EL (cell line): ENCODE measurements at places on chromosomes 12 and 14.

- no peak for DNase-seq
Observed at GRCh38 chr12:67137256-67137655, 131.9 kb upstream of the CAND1 start.

GRCh38 chr14:90137807-90138206 lies 76.0 kb downstream of the KCNK13 start:
- DNase-seq, result peak; percentile 54

- DNase-seq, result no peak
Observed at GRCh38 chr12:38898001-38898684, 7.2 kb downstream of the CPNE8 start.

- DNase-seq, result no peak
Observed at GRCh38 chr12:132171293-132171967, 27.2 kb downstream of the NOC4L start.

GRCh38 chr12:21169878-21170472 lies 39.0 kb downstream of the SLCO1B1 start:
- peak; percentile 41 for DNase-seq

GRCh38 chr14:79369359-79370332 lies 841.7 kb downstream of the DIO2 start:
- DNase-seq, result peak; percentile 95

DNA sequence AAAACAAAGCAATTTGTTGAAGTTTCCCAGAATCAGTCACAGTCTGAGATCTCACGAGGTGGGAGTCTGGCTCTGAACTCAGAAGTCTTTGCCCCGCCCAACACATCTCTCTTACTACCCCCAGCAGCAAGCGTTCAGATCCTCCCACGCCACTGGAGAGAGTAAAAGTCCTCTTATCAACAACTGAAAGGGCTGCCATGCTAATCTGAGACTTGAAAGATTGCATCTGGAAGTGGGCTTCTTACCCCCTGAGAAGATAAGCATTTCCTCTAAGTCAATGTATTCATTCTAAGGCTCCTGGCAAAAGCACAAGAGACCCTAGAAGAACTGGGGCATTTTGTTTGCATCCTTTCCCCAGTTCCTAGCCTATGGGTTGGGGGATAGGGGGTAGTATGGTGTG lies 34.1 kb upstream of the STON2 start:
- no peak for DNase-seq

GRCh38 chr12:113647048-113647447 lies 175.4 kb upstream of the LHX5 start:
- no peak for DNase-seq

GRCh38 chr12:60265741-60266140 lies 669.9 kb downstream of the SLC16A7 start:
- DNase-seq, result no peak

DNA sequence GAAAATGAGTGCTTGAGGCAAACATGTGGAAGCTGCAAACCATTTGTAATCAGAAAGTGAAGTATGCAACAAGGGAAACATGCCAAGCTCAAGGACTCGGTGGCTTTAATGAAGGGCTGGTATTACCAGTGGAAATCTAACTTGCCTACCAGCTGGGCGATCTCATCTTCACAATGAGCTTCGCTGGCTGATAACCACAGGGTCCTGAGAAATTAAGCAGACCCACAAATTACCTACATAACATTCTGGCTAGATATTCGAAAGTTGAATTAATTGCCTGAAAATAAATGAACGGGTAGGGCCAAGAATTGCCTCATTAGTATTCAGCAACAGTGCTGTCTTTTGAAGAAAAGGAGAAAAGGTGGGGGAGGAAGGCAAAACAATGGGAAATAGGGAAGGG lies 439.4 kb downstream of the PDZRN4 start:
- no peak for DNase-seq

GRCh38 chr12:4663971-4664505 lies 15.1 kb downstream of the NDUFA9 start:
- DNase-seq, result peak; percentile 79

- no peak for DNase-seq
Observed at GRCh38 chr14:103811189-103811588, 36.2 kb downstream of the PPP1R13B start.

GRCh38 chr12:49066120-49066519 lies 3.7 kb downstream of the RHEBL1 start:
- no peak for DNase-seq

DNA sequence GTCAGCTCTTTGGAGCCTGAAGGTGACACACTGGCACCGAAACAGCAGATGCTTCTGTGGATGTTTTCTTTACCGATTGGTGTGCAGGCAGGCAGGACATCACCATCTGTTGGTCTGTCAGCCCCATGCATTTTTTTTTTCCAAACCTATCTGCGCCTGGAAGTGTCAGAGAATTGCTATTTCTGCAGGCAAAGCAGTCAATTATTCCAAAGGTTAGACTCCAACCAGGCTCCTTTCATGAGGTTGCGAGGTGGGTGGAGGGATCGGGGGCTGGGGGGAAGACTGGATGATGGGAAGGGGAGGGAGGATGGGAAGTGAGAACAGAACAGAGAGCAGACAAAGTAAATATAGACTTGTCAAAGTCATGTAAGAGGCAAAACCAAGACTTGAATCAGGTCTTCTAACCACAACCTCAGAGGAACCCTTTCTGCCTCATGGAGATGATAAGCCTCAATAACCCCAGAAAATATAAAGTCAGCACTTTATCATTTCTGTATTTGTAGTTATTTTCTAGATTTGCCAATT lies 117.7 kb downstream of the OTOGL start:
- no peak for DNase-seq

GRCh38 chr12:17206553-17206952 lies 600.6 kb upstream of the LMO3 start:
- no peak for DNase-seq

- DNase-seq, result no peak
Observed at GRCh38 chr14:75675265-75675960, 14.4 kb downstream of the TTLL5 start.

DNA sequence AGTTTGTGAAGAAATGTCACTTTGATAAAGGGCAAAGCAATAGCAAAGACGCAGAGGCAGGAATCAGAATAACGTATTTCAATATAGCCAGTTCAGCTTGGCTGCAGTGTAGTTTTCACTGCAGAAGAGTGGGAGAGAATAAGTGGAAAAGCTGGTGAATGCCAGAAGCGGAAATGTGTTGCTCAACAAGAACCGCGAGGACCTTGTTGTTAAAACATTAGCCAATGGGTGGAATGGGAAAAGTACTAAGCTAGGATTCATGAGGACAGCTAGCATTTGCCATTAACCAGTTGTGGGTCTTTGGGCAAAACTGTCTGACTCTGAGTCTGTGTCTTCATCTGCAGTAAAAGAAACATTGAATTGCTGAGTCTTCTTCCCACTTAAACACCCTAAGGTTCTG lies 292.9 kb upstream of the GRIP1 start:
- no peak for DNase-seq

GRCh38 chr12:20477672-20478071 lies 109.3 kb downstream of the PDE3A start:
- no peak for DNase-seq

- no peak for DNase-seq
Observed at GRCh38 chr12:15001733-15002382, 29.0 kb downstream of the PDE6H start.

- DNase-seq, result peak; percentile 19
Observed at GRCh38 chr14:67357969-67358354, 1.6 kb downstream of the ATP6V1D start.

DNA sequence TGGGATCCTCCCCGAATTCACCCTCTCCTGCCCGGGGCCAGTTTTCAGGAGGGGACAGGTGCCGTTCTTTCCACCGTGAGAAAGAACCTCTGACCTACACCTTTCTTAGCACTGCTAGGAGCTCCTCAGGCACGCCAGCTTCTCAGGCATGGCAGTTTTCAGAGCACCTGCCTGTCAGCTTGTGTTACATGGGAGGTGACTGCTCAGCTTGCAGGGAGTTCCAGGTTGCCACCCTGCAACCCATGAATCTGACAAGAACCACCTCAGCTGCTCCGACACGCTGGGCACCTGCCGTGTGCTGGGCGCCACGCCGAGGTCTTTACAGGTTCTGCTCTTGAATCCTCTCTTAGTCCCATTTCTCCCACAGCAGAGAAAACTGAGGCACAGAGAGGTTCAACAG lies 12.9 kb downstream of the BRI3BP start:
- no peak for DNase-seq

GRCh38 chr12:39541471-39541870 lies 78.1 kb downstream of the ABCD2 start:
- no peak for DNase-seq

DNA sequence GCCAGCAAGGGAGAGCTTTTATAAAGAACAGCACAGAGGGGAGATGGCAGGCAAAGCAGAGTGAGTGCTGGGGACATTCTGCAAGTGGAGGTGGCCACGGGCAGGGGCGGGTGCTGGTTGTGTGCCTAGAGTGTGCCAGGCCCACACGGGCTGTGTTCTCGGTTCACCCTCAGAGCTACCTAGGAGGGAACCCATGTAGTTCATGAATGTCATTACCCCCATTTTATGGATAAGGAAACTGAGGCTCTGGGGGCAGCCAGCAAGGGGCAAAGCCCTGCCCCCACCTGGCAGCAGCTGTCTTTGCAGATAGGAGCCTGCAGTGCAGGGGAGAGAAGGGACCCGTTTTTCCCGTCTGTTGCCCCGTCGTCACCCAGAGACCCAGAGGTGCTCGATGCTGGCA lies 85.2 kb upstream of the NCOR2 start:
- no peak for DNase-seq

DNA sequence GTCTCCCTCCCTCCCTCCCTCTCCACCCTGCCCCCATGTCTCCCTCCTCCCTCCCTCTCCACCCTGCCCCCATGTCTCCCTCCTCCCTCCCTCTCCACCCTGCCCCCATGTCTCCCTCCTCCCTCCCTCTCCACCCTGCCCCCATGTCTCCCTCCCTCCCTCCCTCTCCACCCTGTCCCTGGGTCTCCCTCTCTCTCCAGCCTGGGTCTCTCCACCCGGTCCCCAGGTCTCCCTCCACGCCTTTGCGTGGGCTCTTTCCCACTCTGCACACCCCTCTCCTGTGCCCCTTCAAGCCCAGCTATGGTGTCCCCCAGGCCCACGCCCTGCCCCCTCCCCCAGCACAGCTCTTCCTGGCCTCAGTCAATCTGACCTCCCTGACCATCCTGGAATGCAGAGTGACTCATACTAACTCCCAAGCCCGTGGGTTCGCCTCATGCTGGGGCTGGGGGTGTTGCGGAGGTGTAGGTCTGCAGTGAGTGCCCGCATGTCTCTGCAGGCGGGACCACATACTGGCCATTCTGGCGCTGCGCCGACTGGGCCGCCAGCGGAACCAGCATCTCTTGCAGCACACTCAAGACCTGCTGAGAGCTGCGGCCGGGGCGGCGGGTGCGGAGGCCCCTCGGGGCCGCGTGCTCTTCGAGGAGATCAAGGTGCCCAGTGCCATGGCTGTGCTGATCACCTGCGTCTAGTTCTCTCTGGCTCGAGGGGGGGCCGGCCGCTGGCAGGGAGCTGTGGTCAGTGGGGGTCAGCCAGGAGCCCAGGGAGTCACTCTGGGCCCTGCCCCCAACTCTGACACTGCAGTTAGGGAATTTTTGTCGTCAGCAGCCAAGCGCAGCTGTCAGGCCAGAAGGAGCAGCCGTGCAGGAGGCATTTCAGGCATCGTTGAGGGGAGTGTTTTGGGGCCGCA lies 13.5 kb upstream of the TNFAIP2 start:
- peak; percentile 94 for DNase-seq

- peak; percentile 80 for DNase-seq
Observed at GRCh38 chr14:95547626-95548327, 12.9 kb downstream of the GLRX5 start.

- peak; percentile 65 for DNase-seq
Observed at GRCh38 chr12:32198555-32198954, 91.9 kb downstream of the BICD1 start.

- no peak for DNase-seq
Observed at GRCh38 chr14:81472096-81472800, 61.4 kb downstream of the SEL1L start.

DNA sequence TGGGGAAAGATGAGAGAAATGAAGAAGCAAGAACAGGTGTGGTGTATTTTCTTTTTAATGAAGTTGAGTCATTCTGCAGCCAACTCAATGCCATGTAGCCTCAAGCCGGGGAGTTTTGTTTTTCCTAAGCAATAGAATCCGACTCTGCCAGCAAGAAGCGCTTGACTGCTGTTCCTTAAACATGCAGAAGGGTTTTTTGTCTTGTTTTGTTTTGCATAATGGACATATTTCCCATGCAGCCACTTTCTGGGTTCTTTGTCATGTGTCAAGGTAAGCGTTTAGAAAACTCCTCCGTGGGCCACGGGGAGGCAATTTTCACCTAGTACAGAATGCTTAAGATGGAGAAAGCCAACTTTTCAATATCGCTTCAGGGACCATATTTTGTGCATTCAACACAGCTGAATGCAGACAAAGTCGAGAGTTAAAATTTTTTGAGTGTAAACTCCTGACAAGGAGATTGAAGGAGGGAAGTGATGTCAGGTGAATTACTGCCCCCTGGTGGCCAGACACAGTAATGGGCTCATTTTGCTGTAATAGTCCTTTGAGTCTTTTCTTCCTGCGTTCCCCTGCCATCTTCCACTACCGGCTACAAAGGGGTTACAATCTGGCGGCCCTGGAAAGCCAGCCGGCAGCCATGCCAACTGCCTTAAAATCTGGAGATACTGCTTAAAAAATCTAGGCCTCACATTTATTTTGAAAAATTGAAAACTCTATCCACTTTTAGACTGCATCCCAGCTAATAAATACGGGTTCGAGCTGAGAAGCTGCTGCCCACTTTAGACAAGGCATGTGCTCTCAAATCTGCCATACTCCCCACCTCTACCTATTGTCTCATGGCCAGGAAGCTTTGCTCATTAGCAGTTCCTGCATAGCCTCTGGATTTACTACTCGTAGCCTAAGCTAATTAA lies 3.2 kb upstream of the FICD start:
- peak; percentile 74 for DNase-seq

DNA sequence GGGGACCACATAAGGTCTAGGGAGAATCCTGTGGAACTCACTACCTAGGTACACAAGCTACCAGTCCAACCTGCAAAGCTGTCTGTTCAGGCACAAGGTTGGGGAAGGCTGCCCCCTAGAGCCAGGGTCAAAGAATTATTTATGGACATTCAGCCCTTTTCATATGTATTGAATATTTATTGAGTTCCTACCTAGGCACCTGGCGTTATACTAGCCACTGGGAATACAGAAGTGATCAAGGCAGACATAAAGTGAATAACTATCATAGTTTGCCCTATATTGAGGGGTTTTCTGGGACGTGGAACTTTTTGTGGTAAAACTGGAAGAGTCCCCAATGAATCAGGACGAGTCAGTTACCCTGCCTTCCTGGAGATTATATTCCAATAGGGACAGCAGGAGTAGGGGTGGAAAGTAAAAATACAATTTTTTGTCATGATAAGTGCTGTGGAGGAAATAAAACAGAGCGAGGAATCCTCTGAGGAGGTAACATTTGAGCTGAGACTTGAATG lies 5.8 kb upstream of the SLC48A1 start:
- DNase-seq, result peak; percentile 41

GRCh38 chr14:75615200-75615599 lies 36.8 kb downstream of the FLVCR2 start:
- no peak for DNase-seq

DNA sequence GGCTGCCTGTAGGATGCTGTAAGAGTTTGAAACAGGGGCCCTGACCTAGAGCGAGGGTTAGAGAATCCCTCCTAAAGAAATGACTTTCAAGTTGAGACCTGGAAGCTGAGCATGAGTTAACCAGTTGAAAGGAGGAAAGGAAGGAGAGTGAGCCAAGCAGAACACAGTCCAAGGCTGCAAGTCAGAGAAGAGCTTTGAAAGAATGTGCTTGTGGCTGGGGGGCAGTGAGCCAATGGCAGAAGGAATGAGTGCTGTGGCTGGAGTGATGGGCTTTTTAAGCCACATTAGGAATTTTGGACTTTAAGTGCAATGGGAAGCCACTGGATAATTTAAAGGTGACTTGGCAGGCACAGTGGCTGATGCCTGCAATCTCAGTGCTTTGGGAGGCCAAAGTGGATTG lies 18.1 kb downstream of the CDKN1B start:
- DNase-seq, result peak; percentile 91
